Activated naive CD4-positive, alpha-beta T cell treated with anti-CD3 and anti-CD28 coated beads, Interleukin-2, amount 50 U/mL, for 72 hours (primary cell): ENCODE measurements at places on chromosomes 11 and 22.

DNA sequence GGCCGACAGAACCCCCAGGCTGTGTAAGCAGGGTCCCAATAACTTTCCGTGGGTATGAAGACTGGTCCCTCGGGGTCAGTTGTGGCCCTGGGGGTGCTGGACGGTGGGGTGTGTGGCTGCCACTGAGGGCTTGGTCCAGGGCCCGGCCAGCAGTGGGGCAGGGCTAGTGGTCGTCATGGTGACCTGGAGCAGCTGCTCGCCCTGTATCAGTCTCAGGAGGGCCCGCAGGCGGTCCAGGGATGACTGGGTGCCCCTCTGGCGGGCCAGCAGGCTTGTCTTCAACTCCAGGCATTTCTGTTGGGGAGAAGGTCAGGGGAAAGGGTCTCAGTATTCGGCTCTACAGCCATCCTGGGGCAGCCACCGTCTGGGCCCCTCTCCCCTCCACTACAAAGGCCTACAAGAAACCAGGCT is 126.8 kb downstream of the PHF21B start:
- no peak for DNase-seq

DNA sequence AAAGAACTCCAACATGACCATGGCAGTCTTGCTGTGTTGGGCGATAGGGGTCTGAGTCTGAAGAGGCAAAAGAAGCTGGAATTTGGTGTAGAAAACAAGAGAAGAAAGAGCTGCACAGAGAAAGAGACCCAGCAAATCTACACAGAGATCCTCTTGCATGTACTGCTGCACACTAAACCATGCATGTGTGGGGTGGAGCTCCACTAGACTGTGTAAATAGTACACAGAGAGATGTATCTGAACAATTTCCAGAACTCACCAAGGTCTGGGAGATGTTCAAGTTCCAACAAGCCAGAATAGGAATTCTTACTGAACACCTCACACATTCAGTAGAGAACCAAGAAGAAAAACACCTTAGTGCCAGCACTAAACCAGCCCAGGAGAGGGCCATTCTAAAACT is 42.3 kb downstream of the CSF2RB start:
- DNase-seq: no peak

GRCh38 chr11:104148074-104148473 is 15.9 kb downstream of the PDGFD start:
- DNase-seq: no peak

DNA sequence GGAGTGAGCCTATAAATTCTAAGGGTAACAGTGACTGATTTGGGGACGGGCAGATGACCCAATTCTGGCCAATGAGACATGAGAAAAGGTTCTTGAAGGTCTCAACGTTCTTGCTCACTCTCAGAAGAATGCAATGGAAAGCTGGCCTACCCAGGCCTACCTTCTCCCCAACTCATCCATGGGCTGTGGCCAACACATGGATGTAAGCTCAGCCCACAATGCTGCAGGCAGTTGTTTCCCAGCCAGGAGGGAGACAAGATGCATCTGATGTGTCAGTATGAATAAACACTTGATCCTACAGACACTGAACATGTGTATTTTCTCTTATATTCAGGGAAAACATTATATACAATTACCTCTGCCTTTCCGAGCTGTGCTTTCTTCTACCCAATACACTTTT is 24.4 kb downstream of the PI4KA start:
- no peak for DNase-seq

DNA sequence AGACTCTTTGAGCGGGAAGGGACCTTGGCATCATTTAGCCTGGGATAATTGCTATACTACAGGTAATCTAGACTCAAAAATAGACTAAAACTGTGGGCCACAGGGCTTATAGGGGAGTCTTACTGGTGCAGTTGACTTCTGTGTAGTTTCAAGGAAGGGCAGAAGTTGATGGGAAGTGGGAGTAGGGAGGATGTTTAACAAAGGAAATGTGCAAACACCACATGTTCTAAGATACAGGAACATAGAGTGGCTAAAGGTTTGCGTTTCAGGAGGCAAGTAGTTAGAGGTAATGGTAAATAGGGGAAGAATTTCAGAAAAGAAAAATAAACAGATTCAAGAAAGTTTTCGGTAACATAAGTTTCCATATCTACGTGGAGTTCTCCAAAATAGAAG is 14.4 kb upstream of the SORL1 start:
- no peak for DNase-seq

DNA sequence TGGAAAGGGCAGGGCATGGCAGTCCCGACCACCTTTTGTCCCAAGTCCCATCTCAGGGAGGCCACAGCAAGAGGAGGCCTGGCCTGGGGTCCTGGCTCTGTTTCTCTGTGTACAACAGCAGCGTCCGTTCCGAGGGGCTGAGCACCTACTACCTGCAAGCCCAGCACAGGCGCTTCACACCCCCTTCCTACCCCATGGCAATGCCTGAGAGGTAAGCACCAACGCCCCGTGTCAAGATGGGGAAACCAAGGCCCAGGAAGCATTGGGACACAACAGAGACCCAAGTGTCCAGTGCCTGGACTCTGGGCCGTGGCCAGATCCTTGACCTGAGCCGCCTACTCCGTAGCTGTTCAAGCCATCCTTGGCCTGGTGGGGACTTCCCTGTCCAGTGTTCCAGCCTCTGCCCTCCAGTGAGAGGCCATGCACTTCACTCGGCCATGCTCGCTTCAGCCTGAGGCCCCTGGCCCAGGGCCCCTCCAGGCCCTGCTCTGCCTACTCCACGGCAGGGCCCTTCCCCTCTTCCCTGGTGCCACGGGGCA is 14.3 kb upstream of the TCF20 start:
- DNase-seq: no peak

GRCh38 chr11:7611411-7611810 is 61.9 kb downstream of the CYB5R2 start:
- DNase-seq: no peak

DNA sequence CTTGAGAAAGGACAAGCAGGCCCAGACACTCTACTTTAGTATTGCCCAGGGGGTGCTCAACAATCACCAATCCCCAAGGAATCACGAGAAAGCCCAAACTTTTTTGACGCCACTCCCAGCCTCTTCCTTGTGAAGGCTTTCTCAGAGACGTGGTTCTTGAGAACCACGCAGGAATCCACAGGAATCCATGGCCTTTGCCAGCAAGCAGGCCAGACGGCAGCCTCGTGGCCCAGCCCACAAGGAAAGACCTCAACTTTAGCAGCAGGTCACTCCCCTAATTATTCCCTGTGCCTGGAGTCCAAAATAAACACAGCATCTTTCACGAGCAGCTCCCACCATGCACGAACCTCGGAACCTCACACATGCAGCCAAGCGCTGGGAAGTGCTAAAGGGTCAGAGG is 104.2 kb downstream of the WT1 start:
- no peak for DNase-seq

DNA sequence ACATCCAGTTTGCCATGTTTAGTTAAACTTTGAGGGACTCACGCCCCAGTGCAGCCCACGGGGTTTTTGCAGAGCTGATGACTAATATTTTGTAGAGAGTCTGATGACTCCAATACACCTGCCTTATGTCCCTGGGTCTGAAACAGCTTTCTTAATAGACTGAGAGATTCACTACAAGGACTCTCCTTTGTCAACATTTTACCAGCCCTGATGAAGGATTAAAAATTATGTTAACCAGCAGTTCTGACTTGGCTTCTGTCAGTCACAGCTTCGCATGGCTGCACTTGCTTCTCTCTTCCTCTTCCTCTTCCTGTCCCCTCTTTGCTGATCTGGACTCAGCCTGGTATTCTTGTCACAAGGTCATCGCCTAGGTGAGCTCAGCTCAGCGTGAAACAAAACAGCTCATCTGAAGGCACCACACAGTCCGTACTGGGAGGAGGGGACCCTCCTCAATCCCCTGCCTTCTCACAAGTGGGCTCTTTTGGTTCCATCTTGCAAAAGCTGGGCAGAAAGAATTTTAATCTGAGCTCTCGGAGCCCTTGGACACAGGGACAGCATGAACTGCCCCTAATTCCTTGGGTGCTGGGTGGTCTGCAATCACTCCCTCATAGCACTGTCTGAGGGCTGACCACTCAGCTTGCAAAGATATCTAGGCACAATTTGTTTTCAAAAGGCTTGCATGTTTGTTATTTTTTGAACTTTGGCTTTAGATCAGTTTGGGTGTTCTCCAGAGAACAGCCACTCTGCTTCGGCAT is 38.1 kb upstream of the POU2AF1 start:
- peak; percentile 23 for DNase-seq

DNA sequence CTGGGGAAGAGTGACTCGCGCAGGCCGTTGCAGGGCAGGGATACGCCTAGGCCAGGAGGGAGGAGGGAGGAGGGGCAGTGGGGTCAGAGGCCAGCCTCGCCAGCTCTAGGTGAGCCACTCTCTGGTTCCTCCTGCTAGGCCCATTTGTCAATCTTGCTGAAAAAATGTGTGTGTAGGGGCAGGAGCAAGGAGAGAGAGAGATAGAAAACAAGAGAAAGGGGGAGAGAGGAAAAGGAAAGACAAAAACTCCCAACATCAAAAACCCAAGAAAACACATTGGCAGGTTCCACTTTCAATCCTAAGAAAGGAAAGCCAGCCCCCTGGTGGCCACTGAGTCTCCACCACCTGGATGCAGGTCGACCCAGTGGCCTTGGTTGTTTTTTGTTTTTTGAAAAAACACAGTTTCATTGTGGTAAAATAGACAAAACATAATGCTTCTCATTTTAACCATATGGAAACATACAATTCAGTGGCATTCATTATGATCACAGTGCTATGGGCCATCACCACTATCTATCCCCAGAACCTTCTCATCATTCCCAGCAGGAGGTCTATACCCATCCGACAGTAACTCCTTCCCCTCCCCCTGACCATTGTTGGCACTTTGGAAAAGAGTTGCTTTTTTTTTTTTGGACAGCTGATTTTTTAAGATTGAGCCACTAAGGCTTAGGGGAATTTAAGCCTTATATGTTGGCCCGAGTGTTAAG is 10.9 kb downstream of the OMP start:
- DNase-seq: no peak

- no peak for DNase-seq
These were observed 900.1 kb downstream of the BRD1 start for GRCh38 chr22:48927591-48927990.

GRCh38 chr22:31738566-31738965 is 11.4 kb downstream of the PRR14L start:
- no peak for DNase-seq

- DNase-seq: no peak
These were observed 33.6 kb downstream of the YAP1 start for GRCh38 chr11:102143867-102144266.

DNA sequence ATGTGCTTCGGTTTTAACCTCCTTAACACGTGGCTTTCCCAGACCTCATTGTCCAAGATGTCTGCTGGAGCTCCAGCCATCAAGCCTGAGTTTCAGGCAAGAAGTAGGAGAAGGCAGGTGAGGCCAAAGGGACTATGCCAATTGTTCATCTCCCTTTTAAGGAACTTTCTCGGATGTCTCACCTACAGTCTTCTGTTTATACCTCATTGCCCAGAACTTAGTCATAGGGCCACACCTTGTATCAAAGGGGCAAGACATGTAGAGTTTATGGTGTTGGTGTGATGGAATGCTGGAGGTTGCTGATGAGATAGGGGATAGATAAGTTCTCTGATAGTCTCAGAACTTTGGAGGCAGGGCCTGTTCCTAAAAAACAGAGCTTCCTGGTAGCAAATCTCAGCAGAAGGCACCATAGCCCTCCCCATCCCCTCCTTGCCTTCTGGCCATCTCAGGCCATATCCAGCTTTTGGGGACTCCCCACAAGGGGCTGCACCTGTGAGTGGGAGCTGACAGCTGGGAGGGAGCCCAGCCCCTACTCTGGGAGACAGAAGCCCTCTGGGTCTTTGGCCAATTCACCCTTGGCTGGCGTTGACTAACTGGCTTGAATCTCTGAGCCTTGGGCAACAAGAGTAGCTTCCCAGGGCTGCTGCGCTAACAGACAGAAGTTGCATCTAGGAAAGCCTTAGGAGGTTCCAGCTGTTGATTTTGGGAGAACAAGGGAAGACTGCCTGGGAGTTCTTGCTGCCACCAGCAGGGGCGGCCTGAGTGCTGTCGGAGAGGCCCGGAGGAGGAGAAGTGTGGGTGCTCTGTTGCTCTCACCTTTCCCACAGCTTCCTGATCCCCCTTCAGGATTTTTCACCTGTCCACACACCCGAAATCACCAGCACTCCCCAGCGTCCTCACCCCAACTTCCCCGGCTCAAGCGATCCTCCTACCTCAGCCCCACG is 149.8 kb upstream of the THY1 start:
- DNase-seq: no peak

GRCh38 chr11:1052133-1053011 is 15.9 kb upstream of the MUC6 start:
- no peak for DNase-seq

DNA sequence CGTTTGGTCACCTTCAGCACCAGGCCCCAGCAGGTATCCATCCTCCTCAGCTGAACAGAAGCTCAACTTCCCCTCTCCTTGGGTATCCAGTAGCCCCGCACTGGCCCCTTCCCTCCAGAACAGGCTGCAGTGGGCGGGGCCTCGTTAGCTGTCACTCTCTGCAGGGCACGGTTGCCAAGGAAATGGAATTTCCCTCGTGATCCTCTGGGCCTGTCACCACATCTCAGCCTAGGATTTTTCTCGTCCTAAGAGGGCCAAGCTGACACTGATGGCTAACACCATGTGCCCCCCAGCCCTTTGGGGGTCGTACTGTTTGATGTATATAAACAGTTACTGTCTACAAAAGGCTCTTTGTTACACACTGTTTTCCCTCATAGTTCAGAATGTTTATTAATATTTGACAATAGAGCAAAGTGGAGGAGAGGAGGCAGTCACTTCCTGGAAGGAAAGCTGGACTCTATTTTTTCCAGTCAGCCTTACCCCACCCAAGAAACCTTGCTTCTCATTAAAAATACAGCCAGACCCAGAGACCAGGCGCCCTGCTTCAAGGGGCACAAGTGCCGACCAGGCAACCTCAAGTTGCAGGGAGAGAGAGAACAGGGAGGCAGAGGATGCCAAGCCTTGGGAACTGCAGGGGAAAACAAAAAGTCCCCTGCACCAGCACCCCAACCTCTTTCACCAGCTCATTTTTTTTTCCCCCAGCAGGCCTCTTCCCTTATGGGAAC is 44.5 kb downstream of the FEZ1 start:
- DNase-seq: no peak

GRCh38 chr11:46639197-46639839 is 22.0 kb downstream of the ATG13 start:
- DNase-seq: no peak

DNA sequence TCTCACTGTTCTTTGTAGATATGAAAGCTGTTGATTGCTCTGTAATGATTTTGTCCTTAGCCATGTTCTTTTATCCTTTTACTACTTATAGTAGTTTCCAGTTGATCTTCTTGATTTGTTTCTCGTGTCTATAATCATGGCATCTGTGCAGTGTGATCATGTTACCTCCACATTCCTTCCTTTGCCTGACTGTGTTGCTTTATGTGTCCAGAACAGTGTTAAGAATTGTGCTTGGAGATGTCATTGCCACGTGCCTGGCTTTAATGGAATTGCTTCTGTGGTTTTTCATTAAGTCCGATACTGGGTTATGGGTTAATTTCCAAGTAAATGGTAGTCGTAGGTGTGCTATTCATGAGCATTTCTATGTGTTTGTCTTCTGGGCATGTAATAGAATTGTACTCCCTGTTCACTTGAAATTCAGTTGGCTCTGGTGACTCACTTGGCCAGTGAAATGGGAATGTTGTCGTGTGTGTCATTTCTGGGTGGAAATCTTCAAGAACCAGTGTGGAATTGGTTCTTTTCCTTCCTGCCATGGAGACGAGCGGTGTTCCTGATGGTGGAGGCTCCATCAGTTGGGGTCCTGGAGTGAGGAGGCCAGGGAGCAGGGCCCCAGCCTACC is 6.8 kb downstream of the GTSE1 start:
- DNase-seq: no peak
